ENCODE measurements at places on chromosomes 13 and 19.

DNA sequence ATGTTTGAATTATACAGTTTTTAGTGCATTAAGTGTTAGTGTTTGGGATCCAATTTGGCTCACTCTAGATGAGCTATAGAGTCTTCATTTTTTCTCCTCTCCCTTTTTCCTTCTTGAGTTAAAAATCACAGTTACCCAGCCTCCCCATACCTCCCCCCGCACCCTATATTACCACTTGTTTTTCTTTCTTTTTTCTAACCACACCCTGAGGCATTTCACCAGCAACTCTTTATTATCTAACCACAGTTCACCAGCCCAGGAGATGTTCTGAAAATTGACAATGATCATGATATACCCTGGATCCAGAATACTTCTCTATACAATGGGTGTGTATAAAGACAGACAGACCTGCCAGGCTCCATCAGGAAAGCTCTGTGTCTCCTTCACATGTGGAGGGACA, 86.5 kb upstream of the UBL3 start:
- no peak for DNase-seq

GRCh38 chr13:84377106-84377505, 494.8 kb upstream of the SLITRK1 start:
- DNase-seq: no peak

- DNase-seq: no peak
These were observed 26.9 kb downstream of the SLITRK6 start for GRCh38 chr13:85772367-85772766.

DNA sequence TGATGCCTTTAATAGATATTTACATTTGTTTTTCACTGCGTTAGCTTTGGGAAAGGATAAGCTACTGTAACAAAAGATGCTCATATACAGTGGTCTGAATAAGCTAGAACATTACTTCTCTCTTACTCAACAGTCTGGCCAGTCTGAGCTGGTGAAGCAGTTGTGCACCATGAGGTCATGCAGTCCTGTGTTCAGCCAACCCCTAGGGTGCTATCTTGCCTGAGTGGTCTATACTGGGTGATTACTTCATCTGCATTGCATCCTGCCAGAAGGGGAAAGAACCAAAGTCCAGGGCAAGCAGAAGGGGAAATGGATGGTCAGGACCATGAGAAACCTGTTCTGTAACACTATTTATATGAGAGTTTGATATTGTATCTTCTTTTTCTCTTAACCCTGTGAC, 31.5 kb downstream of the ERCC5 start:
- no peak for DNase-seq

DNA sequence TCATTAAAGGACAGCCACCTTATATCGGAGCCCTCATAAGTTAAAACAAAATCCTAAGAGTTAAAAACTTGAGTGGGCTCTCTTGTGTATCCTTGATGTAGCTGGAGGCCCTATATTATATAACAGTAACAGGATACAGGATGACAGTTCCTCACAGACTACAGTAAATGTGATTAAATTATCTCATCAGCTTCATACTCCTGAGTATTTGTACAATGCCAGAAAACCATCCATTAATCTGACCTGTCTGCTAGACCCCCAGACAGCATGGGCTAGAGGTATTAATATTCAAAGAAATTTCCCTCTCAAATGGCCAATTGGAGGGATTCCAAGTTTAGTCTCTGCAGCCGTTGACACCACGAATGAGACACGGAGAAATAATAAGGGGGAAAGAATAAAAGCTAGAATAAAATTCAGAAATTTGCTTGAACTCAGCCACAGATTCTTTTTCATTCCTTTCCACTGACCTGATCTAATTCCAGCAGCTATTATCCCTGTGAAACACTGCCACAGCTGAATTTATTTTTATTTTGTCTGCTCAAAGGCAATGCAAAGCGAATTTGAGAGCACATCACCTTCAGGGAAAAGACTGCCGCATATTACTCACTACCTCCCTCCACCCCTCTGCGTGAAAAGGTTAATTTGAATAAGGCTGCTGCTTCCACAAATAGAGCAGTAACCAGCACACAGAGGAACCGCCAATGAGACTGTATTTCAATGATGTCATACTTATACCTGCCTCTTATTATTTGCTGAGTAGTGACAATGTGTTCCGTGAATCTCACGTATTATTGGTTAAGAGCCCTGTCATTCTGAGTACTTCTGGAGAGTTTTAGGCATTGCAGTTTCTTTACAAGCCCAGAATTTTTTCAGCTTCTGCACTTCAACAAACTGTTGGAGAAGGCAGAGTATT, 155.9 kb upstream of the KLF12 start:
- no peak for DNase-seq

DNA sequence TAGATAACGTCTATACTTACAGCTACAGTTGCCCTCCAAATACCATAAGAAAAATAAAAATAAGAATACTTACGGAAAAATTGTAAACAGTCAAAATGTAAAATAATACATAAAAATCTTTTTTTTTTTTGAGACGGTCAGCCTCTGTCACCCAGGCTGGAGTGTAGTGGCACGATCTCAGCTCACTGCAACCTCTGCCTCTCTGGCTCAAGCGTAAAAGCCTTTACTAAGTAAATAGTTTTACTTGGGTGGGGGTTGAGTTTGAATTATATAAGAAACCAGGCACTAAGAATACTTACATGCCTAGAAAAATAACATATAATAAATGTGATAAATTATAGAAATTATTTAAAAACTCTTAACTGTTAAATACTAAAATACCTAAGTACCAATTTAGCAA, 1413.0 kb upstream of the PRR20A start:
- DNase-seq: no peak

DNA sequence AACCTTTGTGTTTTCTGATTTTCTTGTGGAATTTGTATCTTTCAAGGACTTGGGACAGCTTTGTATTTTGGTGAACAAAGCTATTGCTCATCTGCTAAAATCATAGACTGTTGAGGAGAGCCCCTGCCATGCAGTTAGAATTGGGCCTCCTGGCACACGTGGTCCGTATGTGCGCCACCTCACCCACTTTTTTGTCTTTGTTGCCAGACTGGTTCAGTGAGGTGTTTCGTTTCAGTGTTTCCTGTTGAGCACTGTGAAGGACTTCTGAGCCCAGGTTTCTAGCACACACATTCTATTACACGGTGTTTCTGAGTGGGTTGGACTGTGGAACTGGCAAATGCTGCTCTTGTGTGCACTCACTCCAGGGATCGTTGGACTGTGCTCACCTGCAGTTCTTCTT, 37.6 kb upstream of the RNF113B start:
- DNase-seq: no peak

DNA sequence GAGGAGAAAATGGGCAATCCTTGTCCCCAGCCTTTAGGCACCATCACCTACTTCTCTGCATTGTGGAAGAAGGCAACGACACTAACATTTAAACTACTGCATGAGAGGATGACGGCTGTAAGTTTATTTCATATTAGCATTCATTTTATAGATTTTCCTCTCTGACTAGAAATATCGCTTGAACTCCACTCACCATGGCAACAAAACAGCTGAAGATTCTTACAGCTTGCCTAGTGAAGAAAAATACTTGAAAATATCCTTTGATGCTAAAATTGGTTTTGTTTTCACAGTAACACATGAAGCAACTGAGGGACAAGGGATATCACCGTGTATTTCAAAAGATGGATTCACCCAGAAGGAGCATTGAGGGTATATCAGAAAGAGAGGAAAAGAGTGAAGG, 284.3 kb downstream of the LIG4 start:
- DNase-seq: no peak

GRCh38 chr19:1412323-1412923, 5.0 kb downstream of the DAZAP1 start:
- no peak for DNase-seq

- DNase-seq: no peak
These were observed 11.8 kb downstream of the RASA3 start for GRCh38 chr13:114120591-114121011.

All from stimulated activated CD4-positive, alpha-beta T cell treated with anti-CD3 and anti-CD28 coated beads, Interleukin-12 subunit alpha, Interleukin-12 subunit beta, amount 100 ng/mL, for 24 hours (primary cell).